WTC11 (cell line): ENCODE measurements at places on chromosomes 5 and 9. TPM values are rescaled to one million over a fixed set of nuclear protein-coding genes. Genes with fewer than 3 reads are reported as not detected.
A peak's percentile ranks its signal among the peaks of the same experiment; 100 is the strongest.

Gene SEC61B
- total RNA-seq = 153 to 167 TPM (median 156 TPM) in 3 replicates

Gene SCGB3A2
- total RNA-seq = 57.3 to 79.1 TPM (median 66.0 TPM) in 3 replicates

Gene ANKRD55
- total RNA-seq = not detected in 3 replicates

Gene PCDHGB6
- 6.0 to 6.7 TPM (median 6.1 TPM) in 3 replicates for total RNA-seq

Gene STKLD1
- 0.94 to 1.6 TPM (median 0.98 TPM) in 3 replicates for total RNA-seq

- DNase-seq = no peak
These were observed 47.4 kb downstream of the MFAP3 start for GRCh38 chr5:154086146-154086545.

GRCh38 chr9:26656003-26656870 is 236.4 kb downstream of the CAAP1 start:
- DNase-seq = peak; percentile 56

DNA sequence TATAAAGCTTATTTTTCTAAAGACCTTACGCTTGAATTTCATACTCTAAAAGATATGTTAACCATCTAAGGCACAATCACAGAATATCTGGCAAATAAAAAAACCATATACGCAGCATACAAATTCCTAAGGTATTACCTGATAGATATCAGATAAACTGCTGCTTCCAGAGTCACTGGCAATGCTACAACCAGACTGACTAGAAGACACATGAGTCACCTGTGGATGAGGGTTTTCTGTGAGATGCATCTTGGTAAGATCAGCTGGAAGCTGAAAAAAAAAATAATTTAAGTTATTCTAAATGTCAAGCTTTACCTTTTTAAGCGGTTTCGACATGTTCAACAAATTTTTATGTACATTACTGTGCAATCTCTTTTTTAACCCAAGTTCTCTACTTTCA is 113.8 kb downstream of the RAPGEF6 start:
- DNase-seq = no peak

- no peak for DNase-seq
These were observed 159.0 kb upstream of the MEF2C start for GRCh38 chr5:89041976-89042375.

GRCh38 chr9:109249615-109250014 is 71.2 kb downstream of the EPB41L4B start:
- DNase-seq = peak; percentile 70

GRCh38 chr9:134637696-134638501 is 3.7 kb upstream of the COL5A1 start:
- DNase-seq = no peak

DNA sequence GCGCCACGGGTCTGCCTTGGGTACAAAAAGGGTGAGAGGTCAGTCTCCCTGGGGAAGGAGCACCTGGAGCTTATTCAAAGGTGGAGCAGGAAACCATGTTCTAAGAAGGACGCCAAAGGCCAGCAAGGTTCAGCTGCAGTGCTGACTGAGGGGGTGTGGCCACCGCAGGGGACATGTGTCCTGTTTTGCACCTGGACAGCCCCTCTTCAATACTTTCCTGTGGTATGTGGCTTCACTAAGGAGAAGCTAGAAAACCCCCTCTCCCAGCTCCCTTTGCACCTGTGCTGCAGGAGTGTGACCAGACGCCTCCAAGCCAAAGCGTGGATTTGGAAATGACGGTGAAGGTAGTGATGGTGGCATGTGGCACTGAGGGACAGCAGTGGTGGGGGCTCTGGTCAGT is 23.6 kb downstream of the TRIM14 start:
- DNase-seq = no peak

- no peak for DNase-seq
These were observed 177.7 kb downstream of the NR2F1-AS1 start for GRCh38 chr5:93403141-93403928.
